ENCODE measurements at places on chromosomes 12 and 14.

DNA sequence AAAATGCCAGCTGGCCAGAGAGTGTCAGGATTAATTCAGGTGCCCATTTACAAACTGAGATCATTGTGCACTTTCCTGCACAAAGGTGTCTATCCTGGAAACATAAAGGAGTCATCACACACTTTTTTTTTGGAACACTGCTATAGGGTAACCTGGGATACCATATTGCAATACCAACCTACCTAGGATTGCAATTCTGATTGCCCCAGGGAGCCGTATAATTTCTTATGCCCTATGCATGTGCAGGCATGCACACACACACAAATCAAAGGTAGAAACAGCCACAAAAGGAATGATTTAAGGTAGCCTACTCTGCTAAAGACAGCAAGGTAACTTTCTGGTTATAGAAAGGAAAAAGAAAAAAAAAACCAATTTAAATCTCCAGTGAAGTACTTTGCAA is 285.3 kb upstream of the KITLG start:
- DNase-seq: no peak

- no peak for DNase-seq
These were observed 20.8 kb downstream of the BCAT1 start for GRCh38 chr12:24928131-24928530.

- no peak for DNase-seq
These were observed 24.2 kb upstream of the NEDD1 start for GRCh38 chr12:96882862-96883261.

DNA sequence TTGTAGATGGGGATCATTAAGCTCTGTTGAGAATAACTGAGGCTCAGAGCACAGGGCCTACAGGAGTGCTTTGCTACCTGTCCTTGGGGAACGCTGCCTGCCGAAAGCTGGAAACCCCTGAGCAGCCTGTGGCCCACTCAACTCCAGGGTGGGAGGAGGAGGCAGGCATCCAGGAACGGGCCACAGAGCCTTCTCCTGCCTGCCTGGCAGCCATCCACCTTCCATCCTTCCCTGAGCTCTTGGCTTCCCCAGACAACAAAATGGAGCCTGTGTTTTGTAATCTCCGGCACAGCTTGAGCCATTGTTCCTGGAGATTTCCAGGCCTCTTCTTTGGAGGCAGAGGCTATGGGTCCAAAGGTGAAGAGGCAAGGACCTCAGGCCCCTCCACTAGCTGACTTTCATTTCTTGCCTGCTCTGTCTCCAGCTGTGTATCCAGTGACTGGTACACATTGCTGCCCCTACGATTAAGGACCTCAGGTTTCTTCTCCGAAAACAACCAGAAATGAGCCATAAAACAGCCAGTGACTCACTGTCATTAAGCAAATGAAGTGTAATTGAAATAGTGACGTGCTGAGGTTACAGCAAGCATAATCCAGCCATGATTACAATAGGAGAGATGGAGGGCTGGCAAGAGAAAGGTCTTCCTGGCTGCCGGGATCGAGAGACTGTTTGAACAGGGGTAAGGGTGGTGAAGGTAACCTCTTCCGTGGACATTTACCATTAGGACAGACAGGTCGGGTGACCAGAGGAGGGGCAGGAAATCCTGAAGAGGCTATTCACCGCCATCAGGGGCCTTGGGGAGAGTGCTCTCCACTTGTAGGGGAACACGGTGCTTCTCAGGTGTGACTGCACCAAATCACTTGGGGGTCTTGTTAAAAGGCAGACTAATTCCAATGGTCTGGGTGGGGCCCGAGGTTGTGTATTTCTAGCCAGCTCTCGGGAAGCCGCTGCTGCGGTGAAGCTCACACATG is 56.3 kb upstream of the KCNA5 start:
- DNase-seq: no peak

- DNase-seq: peak; percentile 54
These were observed 2.0 kb downstream of the BHLHE41 start for GRCh38 chr12:26122681-26123481.

DNA sequence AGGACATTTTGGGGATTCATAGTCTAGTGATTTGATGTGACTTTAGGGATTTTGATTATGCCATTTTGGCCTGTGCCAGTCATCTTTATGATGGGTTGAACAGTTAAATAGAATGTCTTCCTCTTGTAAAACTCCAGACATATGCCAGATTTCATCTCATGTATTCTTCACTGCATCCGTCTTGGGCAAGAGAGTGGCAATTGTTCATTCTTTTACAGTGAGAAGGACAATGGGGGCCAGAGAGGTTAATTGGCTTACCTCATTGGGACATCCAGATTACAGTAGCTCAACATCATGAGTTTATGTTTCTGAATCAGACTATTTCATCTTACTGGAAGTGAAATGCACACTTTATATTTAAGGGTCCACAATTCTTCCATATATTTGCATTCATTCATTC is 108.2 kb upstream of the SLC38A2 start:
- DNase-seq: no peak

- no peak for DNase-seq
These were observed 155.0 kb downstream of the PAWR start for GRCh38 chr12:79535751-79536150.

- peak; percentile 66 for DNase-seq
These were observed 12.3 kb downstream of the ABCD4 start for GRCh38 chr14:74290415-74290814.

DNA sequence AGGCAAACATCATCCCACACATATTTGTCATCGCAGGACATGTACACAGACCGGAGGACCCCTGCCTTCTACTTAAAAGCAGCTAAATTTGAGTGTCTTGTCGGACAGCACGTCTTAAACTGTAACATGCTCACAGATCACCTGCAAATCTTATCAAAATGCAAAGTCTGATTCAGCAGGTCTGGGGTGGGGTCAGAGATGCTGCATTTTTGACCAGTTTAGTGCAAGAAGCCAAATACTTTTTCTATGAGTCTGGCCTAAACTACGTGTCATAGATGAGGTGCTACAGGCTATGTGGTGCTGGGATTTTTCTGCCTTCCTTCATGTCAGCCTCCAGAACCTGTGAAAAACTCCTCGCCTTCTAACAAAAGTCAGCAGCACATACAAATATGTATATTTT is 178.8 kb upstream of the LHX5 start:
- no peak for DNase-seq

GRCh38 chr12:75508159-75508558 is 3.2 kb downstream of the KRR1 start:
- DNase-seq: no peak

DNA sequence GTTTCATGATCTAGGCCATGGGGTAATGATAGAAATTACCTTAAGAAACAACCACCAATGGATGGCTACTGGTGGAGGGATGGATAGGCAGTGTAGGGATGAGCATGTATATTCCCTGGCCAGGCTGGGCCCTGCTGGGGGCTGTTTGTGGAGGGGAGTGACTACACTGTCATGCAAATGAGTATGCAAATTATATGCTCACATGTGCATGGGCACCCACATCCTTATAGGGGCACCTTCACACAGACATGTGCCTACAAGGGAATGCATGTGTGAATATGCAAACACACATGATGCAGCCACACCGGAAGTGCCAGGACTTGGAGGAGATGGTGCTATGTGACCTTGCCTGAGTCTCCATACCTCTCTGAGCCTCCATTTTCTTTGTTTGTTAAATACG is 39.7 kb upstream of the FAM222A start:
- DNase-seq: no peak

- DNase-seq: no peak
These were observed 16.9 kb downstream of the ABCB9 start for GRCh38 chr12:122949405-122949804.

- no peak for DNase-seq
These were observed 5.8 kb downstream of the ANKRD9 start for GRCh38 chr14:102503641-102504327.

GRCh38 chr12:81294325-81295190 is 216.7 kb downstream of the ACSS3 start:
- DNase-seq: no peak

GRCh38 chr12:87201598-87201997 is 827.6 kb downstream of the C12orf50 start:
- no peak for DNase-seq

DNA sequence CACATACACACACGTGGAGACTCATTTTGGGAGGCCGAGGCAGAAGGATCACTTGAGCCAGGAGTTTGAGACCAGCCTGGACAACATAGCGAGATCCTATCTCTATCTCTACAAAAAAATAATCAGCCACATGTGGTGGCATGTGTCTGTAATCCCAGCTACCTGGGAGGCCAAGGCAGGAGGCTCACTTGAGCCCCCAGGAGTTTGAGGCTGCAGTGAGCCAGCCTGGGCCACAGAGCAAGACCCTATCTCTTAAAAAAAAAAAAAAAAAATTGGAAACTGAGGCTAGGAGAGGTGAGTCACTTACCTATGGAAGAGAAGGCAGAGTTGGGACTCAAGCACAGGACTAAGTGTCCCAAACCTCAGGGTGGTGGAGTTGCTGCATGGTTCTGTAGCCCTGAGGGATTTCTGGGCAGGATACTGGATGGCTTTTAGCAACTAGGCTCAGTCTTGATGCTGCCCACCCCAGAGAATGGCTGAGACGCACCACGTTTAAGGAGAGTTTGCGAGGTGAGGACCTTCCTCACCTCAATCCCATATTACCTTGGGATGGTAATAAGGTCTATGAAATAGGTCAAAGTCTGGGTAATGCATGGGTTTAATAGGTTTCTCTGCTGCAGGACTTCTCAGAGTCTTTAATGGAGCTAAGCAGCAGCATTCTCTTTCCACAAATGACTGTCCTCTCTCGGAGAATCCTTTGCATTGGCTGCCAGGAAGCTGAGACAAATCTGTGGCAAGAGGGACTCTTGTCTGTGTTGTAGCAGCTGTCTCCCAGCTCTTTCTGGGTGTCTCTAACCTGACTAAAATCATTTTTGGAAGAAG is 35.6 kb downstream of the SH2B3 start:
- no peak for DNase-seq

DNA sequence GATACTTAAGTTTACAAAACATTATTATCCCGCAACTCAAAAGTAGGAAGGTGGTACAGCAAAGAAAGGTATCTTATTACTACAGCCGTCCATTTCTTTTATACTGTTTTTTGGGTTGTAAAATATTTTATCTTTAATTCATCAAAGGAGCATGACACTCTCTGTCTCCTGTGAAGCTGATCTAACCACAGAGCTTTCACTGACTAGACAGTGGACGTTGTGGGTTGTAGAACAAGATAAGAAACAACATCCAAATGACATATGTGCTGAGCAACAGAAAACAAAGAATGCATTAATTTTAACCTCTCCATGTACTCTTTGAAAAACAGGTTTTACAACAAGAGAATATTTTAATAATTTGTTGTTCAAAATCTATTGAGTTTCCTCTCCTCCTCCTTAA is 195.9 kb upstream of the FBXO33 start:
- no peak for DNase-seq

GRCh38 chr14:29442696-29443095 is 485.0 kb downstream of the PRKD1 start:
- DNase-seq: no peak

- DNase-seq: no peak
These were observed 45.1 kb downstream of the ARID2 start for GRCh38 chr12:45774508-45775162.

GRCh38 chr12:50839042-50839441 is 3.7 kb upstream of the TMPRSS12 start:
- no peak for DNase-seq

DNA sequence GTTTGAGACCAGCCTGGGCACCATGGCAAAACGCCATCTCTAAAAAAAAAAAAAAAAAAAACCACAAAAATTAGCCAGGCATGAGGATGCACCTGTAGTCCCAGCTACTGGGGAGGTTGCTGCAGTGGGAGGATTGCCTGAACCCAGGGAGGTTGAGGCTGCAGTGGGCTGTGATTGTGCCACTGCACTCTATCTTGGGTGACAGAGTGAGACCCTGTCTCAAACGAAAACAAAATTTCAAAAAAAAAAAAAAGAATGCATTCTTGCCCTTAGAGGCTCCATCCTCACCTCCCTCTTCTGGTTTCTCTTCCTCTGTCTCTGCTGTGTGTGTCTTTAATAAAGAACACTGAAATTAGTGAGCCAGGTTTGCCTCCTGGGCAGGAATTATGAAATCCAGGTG is 107.8 kb downstream of the VCPKMT start:
- no peak for DNase-seq

- peak; percentile 45 for DNase-seq
These were observed 325 bp upstream of the CLIP1 start for GRCh38 chr12:122422730-122423257.

DNA sequence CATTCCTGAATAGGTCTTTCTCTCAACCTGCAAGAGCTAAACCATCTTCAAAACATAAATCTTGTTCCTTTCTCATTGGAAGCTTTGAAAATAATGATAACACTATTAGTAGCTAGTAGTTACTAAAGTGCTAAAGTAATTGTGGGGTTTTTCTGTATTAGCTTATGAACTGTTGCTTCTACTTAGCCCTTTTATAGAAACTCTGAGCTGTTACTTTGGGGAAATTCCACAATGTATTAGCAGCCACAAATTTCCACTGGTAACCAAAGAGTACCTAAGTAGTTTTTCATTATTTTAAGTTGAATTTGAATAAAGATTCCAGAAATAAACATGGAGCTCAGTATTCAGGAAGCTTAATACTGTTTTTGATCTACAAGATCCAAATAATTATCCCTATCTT is 6.4 kb upstream of the MAPK1IP1L start:
- DNase-seq: no peak

GRCh38 chr12:64608901-64609535 is 1.3 kb upstream of the RASSF3 start:
- DNase-seq: peak; percentile 65

- no peak for DNase-seq
These were observed 1.9 kb downstream of the BMP4 start for GRCh38 chr14:53954551-53955228.

DNA sequence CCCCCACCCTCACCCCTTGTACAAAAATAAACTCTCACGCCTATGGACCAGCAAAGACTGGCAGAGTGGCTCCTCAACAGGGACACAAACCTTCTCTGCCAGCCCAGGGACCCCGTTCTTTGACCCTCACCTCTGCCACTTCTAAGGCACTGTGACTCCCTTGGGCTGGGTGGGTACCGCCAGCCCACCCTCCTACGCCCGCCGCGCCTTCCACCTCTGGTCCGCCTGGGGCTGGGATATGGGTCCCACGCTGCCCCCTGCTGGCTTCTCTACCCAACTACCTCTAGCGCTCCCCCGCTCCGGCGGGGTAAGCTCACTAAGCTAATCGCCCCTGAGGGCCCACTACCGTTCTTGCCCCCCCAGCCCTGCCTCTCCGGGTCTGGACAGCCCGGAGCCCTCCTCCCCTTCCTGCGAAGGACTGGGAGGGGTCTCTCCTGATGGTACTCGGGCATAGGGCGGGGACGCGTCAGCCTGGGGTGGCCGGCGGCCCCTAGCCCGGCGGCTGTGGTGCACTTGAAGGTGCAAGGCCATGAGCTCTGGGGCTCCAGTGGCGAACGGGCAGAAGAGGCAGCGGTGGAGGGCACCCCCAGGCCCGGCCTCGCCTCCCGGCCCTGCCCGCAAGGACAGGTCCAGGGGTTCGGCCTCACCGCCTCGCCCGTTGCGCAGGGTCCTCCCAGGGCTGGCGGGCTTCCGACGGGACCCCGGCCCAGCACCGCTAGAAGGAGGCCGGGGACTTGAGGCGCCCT is 8.1 kb downstream of the ZNF219 start:
- DNase-seq: peak; percentile 41
